ENCODE measurements at places on chromosomes 1 and 21.
A peak's percentile ranks its signal among the peaks of the same experiment; 100 is the strongest.

GRCh38 chr1:245475126-245475525, 320.3 kb downstream of the KIF26B start:
- no peak for DNase-seq

DNA sequence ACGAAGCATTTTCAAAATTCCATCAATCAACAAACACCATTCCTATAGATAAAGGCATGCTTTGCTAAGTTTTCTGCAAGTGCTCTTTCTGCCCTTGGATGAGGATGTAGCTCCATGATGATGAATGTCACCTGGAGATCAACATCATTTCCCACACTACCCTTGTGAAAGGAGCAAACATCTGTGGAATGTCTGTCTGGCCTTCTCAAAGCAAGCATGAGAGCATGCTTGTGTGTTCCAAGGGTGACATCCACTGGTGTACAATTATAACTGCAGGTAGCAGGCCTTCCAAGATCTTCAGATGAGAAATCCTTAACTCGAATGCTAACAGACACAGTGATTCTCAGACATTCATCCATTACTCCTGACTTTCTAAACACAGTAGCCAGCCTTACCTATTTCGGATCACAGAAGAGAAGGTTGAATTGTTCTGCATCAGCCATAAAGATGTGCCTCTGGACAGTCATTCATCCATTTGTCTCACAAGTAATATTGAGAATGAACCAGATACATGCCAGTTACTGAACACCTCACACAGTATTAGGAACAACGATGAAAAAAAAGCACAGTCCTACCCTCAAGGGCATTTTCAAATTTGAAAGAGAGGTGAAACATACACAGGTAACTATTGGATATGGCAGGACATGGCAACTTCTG, 162.4 kb downstream of the TPR start:
- DNase-seq = peak; percentile 23

DNA sequence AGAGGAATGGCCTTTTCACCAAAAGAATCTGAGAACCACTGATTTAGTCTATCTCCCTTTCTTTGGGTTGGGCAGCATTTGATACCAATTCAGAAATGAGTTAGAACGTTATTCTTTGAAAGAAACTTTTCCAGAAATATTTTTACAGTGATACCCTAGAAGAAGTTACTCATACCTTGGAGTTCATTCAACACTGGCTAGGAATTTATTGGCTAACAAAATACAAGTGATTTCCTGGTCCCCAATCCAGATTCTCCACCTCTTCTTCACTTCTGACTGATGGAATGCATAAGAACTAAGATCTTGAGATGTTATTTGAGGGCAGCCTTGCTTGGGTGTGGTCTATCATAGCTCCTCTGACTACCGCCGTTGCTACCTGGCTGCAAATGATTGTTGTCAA, 9.4 kb downstream of the C1orf162 start:
- DNase-seq = no peak

DNA sequence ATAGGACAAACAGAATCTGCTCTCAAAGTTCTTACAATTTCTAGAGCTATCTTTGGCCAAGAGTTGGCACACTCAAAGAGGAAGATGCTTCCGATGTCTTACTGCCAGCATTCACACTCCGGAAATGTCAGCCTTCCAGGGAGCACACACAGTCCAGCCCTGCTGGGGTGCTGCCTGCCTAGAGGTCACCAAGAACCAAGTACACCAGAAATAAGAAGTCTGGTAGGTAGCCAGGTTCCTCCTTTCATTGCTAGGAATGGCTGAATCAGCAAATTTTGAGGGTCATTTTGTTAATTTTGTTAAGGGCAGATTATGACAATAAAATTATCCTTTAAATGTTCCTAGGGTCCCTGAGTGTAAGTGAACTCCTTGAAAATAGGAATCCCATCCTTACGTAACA, 77.5 kb downstream of the PLPP3 start:
- no peak for DNase-seq

DNA sequence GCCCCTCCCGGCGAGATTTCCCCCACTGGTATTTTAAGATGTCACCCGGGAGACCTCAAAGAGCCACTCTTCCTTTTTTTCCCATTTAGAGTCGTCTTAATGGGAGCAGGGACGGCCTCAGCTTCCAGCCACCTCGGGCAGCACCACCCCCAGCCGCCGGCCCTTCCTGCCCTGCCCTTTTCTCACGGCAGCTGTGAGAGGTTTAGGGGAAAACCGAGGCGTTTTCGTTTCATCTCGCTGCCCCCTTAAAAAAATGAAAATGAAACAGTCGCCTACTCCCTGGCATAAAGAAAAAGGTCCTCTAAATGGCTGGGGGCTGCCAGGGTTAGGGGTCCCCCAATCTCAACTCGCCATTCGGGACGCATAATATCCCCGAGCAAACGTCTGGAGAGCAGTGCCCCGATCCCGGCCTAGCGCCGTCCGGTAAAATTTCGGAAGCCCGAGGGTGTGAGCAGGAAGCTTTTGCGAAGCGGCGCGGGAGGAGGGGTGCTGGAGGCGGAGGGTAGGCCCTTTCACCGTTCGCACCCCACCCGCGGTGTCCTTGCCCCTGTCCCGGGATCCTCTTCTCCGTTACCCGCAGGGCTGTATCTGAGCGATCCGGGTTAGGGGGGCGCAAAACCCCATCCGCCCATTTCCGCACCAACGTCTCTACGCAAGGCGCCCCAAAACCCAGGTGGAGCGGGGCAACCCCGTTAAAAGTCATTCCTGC, 1.2 kb downstream of the RUNX3 start:
- no peak for DNase-seq

GRCh38 chr1:226939438-226940028, 561 bp upstream of the COQ8A start:
- peak; percentile 89 for DNase-seq

GRCh38 chr21:43362321-43362791, 64.6 kb downstream of the SIK1 start:
- no peak for DNase-seq

GRCh38 chr1:65830306-65830705, 37.6 kb downstream of the PDE4B start:
- no peak for DNase-seq

DNA sequence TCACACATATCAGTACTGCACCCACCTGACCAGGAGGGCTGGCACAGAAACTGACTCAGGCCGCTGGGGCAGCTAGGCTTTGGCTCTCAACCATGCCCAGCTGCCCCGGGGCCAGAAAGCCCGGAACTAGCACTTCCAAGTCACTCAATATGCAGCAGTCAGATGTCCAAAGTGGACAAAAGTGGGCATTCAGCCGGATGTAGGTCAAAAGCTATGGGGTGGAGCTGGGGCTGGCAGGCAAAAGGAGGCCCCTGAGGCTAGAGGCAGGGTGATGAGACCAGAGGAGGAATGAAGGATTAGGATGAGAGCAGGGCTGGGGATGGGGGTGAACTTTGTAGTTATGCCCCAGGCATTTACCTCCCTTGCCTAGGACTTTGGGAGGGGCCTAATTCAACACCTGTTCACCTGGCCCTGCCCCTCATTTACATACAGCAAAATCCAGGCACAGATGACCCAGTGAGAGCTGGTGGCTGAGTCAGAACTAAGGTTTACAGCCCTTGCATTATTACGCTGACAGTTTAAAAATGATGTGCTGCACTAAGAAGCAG, 30.7 kb upstream of the EDN2 start:
- no peak for DNase-seq

- DNase-seq = no peak
Observed at GRCh38 chr1:192959657-192960186, 99.4 kb downstream of the UCHL5 start.

- DNase-seq = no peak
Observed at GRCh38 chr21:38039841-38040240, 123.6 kb upstream of the KCNJ6 start.

DNA sequence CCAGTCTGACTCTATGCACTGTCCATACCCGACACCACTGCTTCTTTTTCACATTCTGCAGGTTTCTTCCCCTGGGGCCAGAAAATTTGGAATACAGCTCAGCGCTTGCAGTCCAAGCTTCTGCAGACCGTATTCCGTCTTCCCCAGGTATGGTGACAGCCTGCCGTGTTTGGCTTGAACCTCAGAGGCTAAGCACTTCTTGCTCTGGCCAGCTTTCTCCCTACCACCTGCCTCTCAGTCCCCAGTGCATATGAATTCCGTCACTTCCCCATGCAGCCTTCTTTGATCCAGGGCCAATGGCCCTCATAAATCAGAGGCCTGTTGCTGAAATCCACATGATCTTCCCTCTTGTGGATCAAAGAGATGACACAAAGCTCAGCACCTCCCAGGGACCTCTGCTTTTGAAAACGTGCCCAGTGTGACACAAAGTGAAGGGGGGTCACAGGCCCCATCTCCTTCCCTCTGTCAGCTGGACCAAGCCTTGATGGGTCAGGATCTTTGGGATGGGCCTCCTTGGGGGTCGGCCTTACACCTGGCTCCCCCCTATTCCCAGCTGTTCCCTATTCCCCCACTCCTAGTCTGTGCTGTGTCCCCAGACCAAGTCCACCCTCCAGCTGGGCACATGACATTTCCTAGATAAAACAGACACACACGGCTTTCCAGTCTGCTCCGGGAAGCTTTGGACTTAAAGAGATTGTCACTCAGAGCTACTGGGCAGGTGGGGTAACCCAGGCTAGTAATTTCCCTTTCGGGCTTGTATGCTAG, 66.6 kb downstream of the HMGB4 start:
- no peak for DNase-seq

GRCh38 chr21:32523988-32524719, 61.2 kb downstream of the TCP10L start:
- no peak for DNase-seq

GRCh38 chr1:24418898-24419628, 3.5 kb downstream of the NIPAL3 start:
- no peak for DNase-seq

GRCh38 chr1:151512326-151512725, 1.1 kb downstream of the CGN start:
- DNase-seq = no peak

DNA sequence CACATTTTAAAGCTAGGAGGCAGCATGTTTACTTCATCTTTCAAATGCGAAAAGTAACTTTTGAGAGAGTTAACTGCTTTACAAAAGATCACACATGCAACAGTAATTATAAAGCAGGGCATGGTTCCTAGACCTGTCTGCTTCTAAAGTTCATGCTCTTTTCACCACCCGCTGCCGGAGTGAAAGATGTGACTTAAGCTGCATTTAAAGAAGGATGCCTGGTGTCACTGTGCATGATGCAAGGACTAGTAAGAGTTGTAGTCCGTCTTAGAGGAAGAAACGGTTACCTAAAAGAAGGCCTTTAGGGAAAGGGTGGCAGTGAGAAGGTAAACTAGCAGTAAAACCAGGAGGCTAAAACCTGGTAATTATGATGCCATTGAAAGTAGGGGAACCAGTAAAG, 1689.1 kb downstream of the KCNT2 start:
- DNase-seq = no peak

DNA sequence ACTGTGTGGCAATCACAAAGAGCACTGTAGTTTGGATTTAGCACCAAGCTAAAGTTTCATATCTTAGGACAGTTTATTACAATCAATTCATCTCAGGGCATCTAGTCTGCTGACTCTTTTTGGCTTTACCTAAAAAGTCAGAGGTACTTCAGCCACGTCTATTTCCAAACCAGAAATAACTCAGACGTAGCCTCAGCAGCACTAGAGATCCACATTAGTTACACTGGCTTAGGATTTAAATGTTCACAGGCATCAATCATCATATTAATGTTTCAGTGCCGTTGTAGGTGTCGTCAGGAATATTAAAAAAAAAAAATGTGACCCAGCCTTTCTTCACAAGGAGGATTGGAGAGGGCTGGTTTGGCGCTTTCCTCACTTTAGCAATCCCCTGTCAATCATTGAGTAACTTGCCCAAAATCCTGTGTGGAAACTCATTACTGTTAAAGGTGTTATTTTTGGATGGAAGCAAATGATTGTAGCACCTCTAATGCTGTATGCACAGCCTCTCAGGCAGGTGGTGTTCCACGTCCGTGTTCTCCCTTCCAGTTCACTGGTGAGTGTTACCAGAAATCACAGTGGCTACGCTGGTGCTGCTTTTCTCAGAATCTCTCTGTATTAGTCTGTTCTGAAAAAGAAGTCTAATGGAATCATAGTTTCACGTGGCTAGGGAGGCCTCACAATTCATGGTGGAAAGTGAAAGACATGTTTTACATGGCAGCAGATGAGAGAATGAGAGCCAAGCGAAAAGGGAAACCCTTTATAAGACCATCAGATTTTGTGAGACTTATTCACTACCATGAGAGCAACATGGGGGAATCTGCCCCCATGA, 45.4 kb downstream of the NEK7 start:
- no peak for DNase-seq

DNA sequence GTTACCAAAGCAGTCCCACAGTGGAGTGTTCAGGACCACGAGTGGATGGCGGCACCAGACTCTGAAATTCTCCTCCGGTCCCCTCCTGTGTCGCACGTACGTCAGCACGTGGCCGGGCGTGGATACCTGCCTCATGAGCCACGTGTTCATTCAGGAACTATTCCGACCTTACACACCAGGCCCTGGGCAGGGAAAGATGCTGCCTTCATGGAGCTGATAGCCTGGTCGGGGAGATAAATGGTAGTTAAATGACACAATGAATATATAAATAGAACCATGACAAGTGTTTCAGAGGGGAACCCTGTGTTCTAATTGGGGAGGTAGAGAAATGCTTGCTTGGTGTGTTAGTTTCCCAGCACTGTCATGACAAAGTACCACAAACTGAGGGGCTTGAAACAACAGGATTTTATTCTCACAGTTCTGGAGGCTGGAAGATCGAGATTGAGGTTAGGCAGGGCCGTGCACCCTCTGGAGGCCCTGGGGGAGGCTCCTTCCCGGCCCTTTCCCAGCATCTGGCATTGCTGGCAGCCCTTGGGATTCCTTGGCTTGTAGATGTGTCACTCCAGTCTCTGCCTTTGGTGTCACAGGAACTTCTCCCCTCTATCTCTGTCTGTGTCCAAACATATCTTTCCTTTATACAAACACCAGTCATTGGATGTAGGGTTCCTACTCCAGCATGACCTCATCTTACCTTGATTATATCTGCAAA, 28.9 kb upstream of the GPR137B start:
- no peak for DNase-seq

DNA sequence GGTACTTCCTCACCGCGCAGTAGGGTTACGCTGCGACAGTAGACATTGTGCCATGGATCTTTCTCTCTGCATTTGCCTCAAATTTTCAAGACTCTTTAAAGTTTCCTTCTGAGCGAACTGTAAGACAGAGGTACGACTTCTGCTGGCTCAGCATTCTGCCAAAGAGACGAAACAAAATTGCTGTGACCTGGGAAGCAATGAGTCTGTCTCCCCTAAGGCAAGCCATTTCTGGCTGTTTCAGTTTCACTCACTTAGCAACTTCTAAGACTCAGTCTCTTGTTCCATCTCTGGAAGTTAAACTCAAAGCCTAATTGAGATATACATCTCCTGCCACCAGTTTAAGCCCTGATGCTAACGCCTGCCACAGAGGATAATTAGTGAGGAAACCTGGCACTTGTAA, 510.9 kb upstream of the DAB1 start:
- no peak for DNase-seq

- DNase-seq = no peak
Observed at GRCh38 chr21:34922479-34922878, 126.6 kb downstream of the RUNX1 start.

- DNase-seq = no peak
Observed at GRCh38 chr1:174724219-174724618, 275.5 kb upstream of the CACYBP start.

GRCh38 chr1:111802110-111802509, 46.4 kb downstream of the DDX20 start:
- no peak for DNase-seq
